ENCODE measurements at places on chromosomes 3 and 15. TPM values are rescaled to one million over a fixed set of nuclear protein-coding genes. Genes with fewer than 3 reads are reported as not detected.

DNA sequence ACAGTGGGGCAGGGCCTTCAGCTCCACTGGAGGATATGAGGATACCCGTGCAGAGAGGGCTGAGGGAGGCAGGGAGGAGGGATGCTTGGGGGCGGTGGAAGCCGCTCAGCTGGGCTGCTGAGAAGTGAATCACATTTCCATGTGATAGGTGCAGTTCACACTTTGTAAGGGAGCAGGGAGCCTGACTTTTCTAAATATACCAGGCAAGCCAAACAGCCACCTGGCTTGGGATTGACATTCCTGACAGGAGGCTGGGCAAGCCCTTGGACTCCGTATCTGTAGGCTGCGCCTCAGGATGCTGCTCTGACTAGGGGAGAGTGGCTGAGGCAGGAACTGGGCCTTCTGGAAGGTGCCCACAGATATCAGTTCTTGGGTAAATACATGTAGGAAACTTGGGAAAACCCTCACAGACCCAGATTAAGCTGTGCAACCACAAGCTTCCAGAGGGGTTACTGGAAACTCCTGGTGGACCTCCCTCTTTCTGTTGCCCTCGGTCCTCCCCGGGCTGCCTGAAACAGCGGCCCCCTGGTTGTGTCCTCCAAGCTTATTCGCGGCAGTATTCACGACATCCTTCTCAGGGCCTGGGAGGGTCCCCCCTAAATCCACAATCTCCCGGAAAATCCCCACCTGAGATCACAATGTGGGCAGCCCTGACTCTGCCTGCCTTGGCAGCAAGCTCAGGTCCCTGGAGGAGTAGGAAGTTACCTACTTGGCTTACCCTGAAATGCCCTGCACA is 33.0 kb upstream of the ADCY5 start:
- no peak for DNase-seq

The NRG4 gene
- total RNA-seq = not detected

The HAPLN3 gene
- total RNA-seq = 18.4 TPM

GRCh38 chr3:17995769-17996168 is 253.3 kb upstream of the TBC1D5 start:
- no peak for DNase-seq

GRCh38 chr3:42020684-42021307 is 58.9 kb upstream of the ULK4 start:
- DNase-seq = peak; percentile 69

DNA sequence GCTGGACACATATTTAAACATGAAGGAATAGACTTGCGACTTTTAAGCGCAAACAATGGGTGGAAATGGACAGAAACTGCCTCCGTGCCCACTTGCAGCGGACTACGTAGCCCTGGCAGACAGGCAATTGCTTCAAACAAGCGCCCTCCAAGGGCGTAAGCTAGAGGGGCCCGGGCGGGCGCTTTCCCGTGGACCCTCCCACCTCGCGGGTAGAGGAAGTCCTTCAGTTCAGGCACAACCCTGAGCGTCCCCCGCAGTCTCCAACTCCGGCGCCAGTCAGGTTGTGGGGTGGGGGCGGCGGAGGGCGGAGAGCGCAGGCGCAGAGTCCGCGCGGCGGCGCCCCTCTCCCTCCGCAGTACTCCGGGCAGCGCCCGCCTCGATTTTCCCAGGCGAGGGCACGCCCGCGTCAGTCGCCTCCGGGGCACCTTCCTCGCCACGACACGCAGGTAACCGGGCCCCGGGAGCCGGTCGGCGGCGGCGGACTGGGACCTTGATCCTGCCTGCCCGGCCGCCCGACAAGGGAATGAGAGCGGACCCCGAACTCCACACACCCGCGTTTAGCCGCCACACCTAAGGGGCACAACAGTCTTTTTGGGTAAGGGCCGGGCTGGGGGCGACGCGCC is at the start of gene SLC35G2:
SLC35G2 (plus strand) TSS at position 358 of the 623 bp plus-strand sequence. CDS start 35,335 bp downstream, outside the sequence.
- peak; percentile 69 for DNase-seq

DNA sequence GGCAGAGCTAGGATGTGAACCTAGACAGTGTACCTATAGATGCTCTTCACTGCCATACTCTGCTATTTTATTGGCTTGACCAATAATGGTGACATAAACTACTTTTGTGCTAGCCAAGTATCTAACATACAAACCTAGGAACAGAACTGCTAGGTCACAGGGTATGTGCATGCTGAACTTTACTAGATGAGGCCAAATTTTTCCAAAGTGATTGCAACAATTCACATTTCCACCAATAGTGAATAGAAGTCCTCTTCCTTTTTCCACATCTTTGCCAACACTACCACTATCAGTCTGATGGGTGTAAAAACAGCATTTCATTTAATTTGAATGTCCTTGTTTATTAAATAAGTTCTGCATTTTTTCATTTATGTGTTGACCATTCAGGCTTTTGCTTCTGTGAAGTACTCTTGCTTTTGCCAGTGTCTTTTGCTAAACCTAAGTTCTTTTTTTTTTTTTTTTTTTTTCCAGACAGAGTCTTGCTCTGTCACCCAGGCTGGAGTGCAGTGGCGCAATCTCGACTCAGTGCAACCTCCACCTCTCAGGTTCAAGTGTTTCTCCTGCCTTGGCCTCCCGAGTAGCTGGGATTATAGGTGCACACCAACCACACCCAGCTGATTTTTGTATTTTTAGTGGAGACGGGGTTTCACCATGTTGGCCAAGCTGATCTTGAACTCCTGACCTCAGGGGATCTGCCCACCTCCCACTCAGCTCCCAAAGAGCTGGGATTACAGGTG is 54.1 kb downstream of the DCAF1 start:
- DNase-seq = no peak

DNA sequence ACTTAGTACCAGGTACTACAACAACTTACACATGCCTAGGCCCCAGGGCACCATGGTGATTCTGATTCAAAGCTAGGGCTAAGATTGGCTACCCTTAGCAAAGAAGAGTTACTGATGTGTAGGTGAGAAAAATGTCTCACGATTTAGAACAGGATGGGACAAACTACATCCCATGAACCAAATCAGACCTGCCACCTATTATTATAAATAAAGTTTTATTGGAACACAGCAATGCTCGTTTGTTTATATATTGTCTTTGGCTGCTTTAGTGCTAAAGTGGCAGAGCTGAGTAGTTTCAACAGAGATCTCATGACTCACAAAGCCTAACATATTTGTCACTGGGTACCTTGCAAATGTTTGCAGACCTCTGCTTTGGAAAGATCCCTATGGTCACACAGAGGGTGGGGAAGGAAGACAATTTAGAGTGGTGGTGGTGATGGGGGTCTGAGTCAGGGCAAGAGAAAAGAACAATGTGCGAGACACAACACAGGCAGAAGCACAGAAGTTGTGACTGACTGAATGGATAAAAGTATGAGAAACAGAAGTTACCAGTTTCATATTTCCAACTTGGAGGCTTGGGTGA is 770.6 kb upstream of the CFAP20DC start:
- peak; percentile 67 for DNase-seq

The PTPRG gene
- total RNA-seq = 44.9 TPM
